ENCODE measurements at places on chromosomes 5 and 9.

GRCh38 chr9:110465190-110465589, 114.4 kb downstream of the SVEP1 start:
- DNase-seq, result no peak

DNA sequence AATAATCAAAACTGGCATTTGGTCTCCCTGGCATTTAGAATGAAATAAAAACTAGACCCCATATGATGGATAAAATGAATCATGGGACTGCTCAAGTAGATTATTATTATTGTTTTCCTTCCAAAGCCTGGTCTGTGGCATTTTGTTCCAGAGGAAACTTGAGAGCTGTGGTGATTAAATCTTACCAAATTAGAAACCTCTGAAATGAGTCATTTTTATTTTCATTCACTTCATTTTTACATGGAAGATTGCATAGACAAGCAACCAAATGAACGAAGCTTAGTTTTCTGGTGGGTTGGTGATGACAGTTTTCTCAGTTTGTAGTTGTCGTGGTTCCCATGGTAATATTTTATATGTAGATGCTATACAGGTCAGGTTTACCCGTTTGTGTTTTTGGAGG, 23.4 kb downstream of the PAM start:
- DNase-seq, result peak; percentile 6

- DNase-seq, result no peak
Observed at GRCh38 chr5:181222630-181223057, 437 bp upstream of the TRIM41 start.

GRCh38 chr5:150106674-150107426, 20.5 kb upstream of the CSF1R start:
- DNase-seq, result no peak

- DNase-seq, result no peak
Observed at GRCh38 chr9:99699396-99699795, 122.3 kb upstream of the NR4A3 start.

- no peak for DNase-seq
Observed at GRCh38 chr5:156254196-156254595, 72.8 kb upstream of the SGCD start.

GRCh38 chr9:99905833-99906402, 536 bp upstream of the STX17 start:
- DNase-seq, result no peak

DNA sequence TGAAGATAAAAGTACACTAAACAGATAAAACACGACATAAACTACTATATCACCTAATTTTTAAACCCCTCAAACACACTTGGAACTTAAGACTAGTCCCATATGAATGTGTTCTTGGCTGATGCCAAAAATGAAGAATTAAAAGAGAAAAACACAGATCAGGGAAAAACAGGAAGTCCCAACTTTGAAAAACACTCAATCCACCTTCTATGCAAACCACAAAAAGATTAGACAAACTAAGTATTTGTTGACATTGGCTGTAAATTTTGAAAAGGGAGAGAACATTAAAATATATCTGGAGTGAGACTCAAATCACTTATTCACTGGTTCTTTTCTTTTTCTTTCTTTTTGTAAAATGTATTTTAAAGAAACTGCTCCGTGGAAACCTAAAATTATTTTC, 81.4 kb downstream of the ANKH start:
- DNase-seq, result no peak

GRCh38 chr5:72539726-72540125, 32.5 kb upstream of the ZNF366 start:
- DNase-seq, result no peak

DNA sequence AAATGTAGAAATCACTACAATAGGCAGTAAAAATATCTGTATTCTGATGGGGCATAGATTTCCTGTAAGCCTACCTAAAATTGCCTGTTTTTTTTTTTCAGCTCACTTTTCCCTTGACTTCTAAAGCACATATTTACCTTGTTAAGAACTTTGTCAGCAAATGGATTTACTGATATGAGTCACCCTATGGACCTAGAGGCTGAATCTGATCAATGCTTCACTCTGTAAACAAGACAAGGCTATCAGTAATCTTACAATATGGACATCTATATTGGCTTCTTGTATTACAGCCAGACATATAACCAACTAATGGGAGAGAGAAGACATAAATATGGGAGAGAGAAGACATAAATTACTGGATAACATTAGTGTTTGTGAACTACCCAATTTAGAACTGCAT, 792.7 kb upstream of the CHD1 start:
- DNase-seq, result no peak

Data from hematopoietic multipotent progenitor cell treated with erythropoietin and hydrocortisone succinate and interleukin-3 and kit ligand, for 8 days (in vitro differentiated cells).